Epithelial cell of proximal tubule (primary cell): ENCODE measurements at places on chromosomes 5 and 9. TPM values are rescaled to one million over a fixed set of nuclear protein-coding genes. Genes with fewer than 3 reads are reported as not detected.

SLC23A1 gene
- total RNA-seq: 0.07 TPM in 1 of 2 replicates, not detected in the other

ATG12 gene
- 20.6 and 26.5 TPM in 2 replicates for total RNA-seq

STK32A gene
- total RNA-seq: 0.63 TPM in 1 of 2 replicates, not detected in the other

SOHLH1 gene
- total RNA-seq: not detected in 2 replicates

- no peak for DNase-seq
These were observed 442.9 kb upstream of the SGCD start for GRCh38 chr5:155884041-155884440.

- DNase-seq: no peak
These were observed at the start of gene NIM1K for GRCh38 chr5:43191740-43192557. Gene NIM1K, plus strand, starts transcription at chr5:43192225. Its CDS starts 53,551 bp downstream, at chr5:43245776.

DNA sequence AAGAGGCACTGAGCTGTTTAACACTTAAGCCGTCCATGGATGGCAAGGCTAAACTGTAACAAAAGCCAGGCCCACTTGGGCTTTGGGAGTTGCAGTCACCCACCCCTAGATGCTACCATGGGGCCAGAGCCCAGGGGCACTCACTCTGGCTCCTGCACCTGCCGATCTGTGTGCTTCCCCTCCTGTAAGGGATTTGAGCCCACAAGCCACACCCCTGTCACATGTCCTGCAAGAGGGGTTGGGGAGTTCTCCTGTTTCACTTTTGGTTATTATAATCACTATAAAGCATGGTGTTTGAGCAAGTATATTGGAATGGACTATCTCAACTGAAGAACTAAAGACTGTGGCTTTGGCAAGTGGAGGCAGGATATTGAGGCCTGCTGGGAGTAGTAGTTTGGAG lies 14.0 kb upstream of the GPR151 start:
- no peak for DNase-seq

GRCh38 chr5:8396756-8397155 lies 527.8 kb downstream of the MTRR start:
- no peak for DNase-seq

DNA sequence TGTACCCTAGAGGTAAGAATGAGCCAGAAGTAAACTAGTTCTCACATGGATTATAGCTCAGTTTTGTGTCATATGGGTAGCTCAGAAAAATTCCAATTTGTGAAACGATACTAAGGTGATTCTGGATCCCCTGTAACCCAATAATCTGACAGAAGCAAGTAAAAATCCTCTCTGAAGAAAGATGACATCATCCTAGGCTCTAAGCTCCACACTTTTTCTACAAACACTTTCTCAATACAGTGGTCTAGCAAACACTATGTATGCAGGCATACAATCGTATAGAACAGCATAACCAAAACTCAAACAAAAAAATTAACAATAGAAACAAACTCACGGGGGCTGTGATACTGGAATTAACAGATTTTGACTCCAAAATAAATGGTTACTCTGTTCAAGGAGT lies 26.7 kb upstream of the ZNF169 start:
- no peak for DNase-seq

DNA sequence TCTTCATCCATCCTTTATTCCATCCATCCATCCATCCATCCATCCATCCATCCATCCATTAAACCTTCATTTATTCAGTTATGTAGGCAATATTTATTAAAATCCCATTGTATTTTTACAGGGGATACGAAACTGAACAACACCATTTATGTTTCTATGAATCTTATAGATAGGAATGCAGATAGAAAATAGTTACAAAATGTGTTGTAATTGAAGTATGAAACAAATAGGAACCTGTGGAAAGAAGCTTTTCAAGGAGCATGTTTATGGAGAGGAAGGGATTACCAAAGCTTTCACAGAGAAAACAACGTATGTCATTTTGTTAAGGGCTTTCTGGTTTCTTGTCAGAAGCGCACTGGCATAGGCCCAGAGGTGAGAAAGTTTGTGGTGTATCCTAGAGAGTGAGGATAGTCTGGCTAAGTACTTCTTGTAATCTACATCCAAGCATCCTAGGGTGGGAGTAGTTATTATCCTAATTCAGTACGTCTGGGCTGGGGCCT lies 184.0 kb downstream of the CNTLN start:
- no peak for DNase-seq

GRCh38 chr5:55530669-55531068 lies 4.1 kb downstream of the PLPP1 start:
- DNase-seq: no peak

DNA sequence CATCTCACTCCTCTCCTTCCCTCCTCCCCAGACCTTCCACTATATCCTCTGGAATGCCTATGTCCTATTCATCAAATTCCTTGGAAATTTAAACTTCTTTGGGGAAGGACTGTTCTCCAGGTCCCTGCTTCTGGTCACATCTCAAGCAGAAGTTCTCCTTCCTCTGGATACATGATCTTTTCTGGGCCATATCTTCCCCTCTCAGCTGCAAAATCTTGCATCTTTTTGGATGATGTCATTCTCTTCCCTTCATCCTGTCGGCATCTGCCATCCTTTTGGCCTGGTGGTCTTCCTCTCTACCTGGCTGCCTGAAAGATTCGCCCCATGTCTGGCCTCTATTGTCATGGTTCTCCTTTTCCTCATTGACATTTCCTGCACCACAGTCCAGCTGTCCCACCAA lies 5.2 kb upstream of the DIRAS2 start:
- no peak for DNase-seq

DNA sequence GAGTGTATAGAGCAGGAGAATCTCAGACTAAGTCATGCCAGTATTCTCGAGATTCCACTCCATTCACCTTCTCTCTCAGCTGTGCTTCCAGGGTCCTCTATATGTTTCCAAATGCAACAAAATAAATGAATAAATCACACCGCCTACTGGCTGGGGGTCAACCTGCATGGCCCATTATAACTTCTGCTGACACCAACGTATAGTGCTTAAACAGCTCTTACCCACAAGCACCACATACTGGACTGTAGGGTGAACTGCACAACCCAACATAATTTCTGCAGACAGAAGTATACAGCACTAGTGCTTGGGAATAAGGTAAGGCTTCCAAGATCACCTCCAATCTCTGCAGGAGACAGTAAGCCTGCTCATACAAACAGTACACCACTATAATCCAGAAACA lies 33.1 kb upstream of the HTR4 start:
- no peak for DNase-seq

DNA sequence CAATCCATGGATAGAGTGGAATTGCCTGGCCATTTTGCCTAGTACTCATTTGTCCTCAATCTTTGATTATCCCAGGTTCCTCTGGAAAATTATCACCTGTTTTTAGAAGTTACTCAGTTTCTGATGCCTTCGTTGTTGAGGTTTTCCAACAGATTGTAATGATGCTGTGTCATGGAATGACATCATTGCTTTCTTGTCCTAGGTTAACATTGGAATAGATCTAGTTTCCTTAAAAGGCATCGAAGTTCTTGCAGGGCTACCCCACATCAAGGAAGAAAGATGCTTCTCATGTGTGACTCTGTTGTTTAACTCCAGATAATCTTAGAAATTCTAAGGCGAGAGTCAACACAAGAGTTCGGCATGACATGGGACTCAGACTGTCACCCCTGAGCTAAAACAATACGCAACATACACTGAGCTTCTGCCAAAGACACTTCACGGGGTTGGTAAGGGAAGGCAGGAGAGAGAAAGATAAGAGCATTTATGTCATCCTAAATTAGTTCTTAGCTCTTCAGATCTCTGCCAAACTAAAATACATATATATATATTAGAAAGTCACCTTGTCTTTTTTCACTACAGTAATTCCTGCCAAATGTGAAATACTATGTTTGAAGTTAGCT lies 293.2 kb upstream of the WWC1 start:
- no peak for DNase-seq

DNA sequence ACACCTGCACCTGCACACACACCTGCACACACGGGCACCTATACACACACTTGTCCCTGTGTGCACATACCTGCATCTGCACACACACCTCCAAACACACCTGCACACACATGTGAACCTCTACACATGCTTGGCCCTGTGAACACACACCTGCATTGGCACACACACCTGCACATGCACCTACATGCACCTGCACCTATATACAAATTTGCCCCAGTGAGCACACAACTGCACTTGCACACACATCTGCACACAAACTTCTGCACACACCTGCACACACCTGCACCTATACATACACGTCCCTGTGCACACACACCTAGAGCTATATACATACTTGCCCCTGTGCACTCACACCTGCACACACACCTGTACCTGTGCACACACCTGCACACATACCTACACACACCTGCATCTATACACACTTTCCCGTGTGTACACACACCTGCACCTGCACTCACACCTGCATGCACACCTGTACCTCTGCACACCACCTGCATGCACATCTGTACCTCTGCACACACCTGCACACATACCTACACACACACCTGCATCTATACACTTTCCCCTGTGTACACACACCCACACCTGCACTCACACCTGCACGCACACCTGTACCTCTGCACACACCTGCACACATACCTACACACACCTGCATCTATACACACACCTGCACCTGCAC lies 21.5 kb upstream of the LPCAT1 start:
- no peak for DNase-seq

GRCh38 chr9:92140074-92140753 lies 25.0 kb upstream of the SPTLC1 start:
- no peak for DNase-seq

DNA sequence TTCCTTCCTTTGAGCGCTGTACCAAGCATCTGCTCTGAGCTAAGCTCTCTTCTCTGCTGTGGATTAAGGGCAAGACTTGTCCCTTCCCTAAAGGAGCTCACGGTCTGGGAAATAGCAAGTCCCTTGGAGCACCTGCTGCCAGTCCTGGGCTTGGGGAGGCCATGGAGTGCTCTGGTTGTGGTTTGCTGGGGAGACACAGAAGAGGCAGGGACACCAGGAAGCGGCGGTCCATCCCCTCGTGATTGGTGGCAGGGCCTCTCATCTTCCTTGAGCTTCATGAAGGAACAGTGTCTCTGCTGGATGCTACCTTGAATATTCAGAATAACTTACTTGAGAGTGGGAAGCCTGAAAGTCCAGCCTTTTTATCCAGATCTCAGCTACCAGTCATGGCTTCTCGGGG lies 35.3 kb downstream of the COL5A1 start:
- DNase-seq: no peak
